Hematopoietic multipotent progenitor cell treated with erythropoietin and hydrocortisone succinate and interleukin-3 and kit ligand, for 15 days (in vitro differentiated cells): ENCODE measurements at places on chromosomes 7 and 10.

DNA sequence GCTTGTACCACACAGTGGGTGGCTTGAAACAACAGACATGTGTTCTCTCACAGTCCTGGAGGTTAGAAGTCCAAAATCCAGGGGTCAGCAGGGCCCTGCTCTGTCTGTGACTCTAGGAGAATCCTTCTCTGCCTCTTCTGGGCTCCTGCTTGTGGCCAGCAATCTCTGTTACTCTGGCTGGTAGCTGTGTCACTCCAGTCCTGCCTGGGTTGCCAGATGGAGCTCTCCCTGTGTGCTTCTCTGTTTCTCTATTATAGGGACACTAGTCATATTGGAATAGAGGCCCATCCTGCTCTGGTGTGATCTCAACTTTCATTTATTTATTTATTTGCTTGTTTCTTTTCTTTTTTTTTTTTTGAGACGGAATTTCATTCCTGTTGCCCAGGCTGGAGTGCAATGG is 276.6 kb upstream of the GALNT17 start:
- DNase-seq: no peak

- DNase-seq: no peak
Observed at GRCh38 chr7:133698127-133698526, 429.0 kb upstream of the LRGUK start.

DNA sequence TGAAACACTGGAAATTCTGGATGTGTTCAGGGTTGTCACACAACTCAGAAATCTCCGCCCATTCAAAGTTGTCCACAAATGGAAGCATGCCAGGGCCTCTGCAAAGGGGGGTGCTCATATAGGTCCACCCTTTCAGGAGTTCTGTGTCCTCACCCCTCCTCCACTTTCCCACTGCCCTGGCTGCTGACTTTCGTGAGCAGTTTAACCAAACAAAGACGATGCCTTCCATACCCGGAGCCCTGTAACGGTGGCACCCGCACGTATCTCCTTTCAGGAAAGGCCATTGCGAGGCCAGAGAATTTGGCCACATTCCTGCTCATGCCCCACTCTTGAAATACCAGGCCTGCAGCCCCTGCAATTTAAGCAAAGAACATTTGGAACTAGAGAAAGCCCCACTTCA is 1.4 kb downstream of the CPXM2 start:
- no peak for DNase-seq

DNA sequence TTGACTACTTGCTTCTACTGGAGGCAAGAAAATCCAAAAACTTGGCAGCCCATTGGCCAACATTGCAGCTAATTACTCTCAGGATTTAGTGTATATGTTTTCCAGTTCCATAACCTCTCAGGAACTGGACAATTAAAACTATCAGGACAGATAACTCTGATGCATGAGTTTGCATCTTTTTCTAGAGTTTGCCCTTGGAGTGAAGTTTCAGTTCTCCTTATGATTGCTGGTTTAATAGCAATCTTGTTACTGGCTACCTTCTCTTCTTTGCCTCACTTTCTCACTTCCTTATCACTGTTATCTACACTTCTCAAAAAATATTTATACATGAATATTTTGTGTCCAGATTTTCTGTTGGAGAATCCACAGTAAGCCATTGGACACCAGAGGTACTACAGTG is 735.9 kb downstream of the PCDH15 start:
- no peak for DNase-seq

- DNase-seq: no peak
Observed at GRCh38 chr10:75404815-75405597, 3.4 kb upstream of the ZNF503 start.

- no peak for DNase-seq
Observed at GRCh38 chr10:60209874-60210570, 179.7 kb downstream of the ANK3 start.

DNA sequence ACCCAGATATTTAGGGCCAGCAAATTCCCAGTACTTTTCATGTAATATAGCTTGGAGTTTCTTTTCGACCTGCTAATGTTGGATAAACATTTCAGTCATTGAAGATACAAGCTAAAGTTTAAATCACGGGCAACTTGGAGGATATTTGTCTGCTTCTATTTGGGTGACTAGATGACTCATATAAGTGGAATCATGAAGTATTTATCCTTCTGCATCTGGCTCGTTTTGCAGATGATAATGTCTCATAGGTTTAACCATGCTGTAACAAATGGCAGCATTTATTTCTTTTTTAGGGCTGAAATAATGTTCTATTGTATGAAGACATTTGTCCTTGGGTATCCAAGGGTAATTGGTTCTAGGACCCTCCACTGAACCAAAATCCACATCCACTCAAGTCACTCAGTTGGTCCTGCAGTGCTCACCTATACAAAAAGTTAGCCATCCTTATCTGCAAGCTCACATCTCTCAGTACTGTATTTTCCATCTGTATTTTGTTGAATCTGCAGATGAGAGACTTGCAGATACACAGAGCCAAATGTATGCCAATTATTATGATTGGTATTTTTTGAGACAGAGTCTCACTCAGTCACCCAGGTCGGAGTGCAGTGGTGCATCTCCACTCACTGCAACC is 187.2 kb upstream of the CSTF2T start:
- DNase-seq: no peak

DNA sequence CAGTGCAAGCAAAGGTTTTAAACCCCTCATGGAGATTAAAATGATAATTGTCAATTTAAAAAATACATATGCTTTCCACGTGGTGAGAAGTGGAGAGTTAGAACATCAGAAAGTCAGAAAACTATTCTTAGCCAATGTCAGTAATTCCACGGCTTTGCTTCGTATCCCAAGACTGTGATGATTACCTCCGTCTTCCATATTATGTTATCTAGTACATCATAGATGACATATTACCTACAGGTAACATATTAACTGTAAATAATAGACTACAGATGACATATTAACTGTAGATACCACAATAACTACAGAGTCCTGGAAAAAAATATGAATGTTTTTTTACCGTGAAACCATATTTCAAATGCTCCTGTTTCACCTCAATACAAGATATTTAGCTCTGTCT is 579.4 kb upstream of the PFKP start:
- no peak for DNase-seq

GRCh38 chr10:124997306-124997705 is 55.4 kb downstream of the ZRANB1 start:
- DNase-seq: no peak

DNA sequence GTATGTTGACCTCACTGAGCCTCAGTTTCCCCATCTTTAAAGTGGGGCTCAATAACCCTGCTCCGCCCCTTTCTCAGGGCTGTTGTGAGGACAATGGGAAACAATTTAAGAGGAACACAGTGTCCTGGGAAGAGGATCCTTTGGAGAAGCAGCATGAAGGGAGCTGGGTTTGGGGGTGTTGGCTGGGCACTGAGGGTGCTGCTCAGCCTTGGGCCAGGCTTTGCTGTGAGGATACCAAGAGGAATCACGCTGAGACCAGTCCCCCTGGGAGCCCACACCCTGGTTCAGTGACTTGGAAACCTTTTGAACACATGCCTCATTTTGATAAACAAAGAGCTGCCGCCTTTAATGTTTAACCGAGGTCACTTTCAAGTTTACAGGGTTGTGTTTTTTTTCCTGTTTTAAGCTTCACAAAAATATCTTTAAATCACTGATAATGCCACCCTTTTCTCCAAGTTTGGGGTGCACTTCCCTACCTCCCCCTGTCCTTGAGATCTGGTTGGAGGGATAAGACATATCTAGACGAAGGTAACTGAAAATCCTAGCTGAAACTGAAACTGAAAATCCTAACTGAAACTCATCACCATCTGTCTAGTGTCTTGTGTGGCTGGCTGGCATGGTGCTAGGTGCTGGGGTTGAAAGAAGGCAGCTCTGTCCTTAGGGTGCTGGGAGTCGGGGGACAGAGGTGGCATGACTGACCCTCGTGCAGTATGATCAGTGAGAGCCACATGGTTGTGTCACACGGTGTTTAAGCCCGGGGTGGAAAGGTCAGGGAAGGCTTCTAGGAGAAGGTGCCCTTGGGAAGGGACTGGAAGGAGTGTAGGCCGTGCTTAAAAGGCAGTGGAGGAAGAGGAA is 27.7 kb downstream of the ZNF775 start:
- peak; percentile 49 for DNase-seq

GRCh38 chr7:99340659-99341058 is 15.0 kb downstream of the ARPC1A start:
- DNase-seq: no peak

DNA sequence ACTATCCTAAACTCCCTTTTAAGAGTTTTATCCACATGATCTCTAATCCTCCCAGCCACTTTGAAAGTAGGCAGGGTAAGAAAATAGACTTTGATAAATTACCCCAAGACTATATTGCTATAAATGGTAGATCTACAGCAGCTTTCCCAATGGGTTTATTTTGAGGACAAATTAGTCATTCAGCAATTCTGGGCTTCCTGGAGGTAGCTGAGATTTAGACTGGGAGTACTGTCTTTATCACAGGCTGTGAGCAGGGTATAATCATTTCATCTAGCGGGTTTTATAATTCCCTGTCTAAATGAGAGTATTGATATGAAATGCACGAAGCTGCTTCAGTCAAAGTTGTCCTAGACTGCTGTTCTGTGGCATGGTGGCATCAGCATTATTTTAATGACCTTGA is 279.4 kb downstream of the SORCS3 start:
- no peak for DNase-seq

DNA sequence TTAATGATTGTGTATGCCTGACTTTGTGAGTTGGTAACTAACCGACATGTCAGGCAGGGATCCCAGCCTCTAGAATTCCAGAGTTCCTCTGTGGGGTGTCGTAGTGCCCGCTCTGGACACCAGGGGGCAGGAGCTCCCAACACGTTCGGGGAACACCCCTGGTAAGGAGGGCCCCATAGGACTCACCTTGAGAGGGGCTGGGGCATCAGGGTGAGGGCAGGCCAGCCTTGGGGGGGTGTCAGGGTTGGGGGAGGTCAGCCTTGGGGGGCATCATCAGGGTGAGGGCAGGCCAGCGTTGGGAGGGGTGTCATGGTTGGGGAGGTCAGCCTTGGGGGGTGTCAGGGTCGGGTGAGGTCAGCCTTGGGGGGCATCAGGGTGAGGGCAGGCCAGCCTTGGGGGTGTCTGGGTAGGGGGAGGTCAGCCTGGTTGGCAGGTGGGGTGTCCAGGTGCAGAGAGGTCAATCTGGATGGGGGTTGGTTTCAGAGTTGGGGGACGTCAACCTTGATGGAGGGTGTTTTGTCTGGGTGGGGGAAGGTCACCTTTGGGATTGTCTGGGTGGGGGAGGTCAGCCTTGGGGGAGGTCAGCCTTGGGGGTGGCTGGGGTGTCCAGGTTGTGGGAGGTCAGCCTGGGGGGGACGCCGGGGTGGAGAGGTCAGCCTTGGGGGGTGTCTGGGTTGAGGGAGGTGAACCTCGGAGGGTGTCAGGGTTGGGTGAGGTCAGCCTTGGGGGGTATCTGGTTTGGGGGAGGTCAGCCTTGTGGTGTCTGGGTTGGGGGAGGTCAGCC is 45.6 kb upstream of the SUN1 start:
- peak; percentile 65 for DNase-seq
